ENCODE measurements at places on chromosomes 13 and 19.
A peak's percentile ranks its signal among the peaks of the same experiment; 100 is the strongest.

DNA sequence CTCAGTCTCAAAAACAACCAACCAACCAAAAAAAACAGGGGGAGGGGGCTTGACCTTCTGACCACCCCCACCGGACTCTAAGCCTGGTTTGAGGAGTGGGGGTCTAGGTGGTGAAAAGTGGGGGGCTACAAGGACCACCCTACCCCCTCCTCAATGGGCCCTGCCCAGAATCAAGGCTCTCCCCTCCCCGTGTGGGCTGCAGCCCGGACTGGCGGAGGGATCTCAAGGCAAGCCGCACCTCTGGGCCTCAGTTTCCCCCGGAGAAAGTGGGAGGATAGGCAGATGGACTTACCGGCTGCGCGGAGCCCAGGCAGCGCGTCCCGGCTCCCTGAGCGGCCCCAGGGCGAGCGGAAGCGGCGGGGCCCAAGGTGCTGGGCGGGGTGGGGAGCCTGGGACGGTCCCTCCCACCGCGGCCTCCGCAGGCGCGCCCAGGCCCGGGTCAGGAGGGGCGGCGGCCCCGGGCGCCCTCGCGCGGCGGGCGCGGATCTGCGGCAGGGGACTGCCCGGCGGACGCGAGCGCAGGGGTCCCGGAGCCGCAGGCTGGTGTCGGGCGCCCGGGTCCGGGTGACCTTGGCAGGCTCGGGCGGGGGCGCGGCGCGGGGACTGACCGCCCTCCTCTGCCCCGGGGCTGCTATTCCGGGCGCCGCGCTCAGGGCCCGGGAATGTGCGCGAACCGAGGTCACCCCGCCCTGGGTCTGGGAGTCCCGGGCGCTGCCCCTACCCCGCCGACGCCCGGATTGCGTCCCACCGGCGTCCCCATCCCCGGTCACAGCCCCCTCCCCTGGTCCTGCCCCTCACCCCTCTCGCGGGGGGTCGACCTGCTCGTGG lies at the start of gene ADAMTSL5:
Gene ADAMTSL5 (minus strand): TSS at position 349 of the 828 bp plus-strand sequence. CDS start 2,076 bp downstream, outside the sequence.
- DNase-seq: peak; percentile 59

- DNase-seq: no peak
Measured at GRCh38 chr19:43534305-43534815, 1.4 kb downstream of the ZNF575 start.

GRCh38 chr19:45304141-45304926 lies 18.3 kb downstream of the CKM start:
- DNase-seq: no peak

- no peak for DNase-seq
Measured at GRCh38 chr13:52319876-52320275, 86.1 kb downstream of the THSD1 start.

GRCh38 chr13:89878904-89879303 lies 1468.6 kb upstream of the MIR17HG start:
- DNase-seq: no peak

DNA sequence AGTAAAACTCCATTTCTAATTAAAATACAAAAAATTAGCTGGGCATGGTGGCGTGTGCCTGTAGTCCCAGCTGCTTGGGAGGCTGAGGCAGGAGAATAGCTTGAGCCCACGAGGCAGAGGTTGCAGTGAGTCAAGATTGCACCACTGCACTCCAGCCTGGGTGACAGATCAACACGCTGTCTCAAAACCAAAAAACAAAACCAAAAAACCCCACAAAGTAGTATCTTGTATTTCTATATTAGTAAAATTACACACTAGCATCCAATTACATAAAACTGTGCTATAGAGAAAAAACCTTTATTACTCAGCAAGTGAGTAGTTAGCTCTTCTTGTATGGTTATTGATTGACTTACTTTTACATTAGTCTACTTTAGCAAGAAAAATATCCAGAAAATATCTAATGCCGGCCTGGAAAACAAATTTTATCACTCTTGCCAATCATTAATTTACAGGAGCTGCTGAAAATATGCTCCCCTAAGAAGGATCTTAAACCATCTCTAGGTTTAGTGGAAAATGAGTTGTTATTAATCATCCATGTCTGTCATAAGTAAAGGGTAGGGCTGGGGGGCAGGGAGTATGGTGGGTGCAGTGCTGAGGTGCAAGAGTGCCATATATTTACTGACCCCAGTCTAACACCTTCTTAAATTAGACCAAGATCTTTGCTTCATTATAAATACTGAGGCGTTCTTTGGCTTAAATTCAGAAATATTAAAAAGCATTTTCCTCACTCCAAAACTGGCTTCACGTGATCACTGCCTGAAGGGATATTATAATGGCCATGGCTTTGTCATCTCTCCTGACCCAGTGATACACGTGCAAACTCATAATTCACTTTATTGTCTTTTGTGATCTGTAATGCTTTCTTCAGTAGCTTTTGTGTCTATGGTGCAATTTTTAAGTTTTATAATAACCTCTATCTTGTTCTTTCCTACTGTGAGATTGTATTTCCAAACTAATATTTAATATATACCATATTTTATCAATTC lies 44.1 kb downstream of the UBL3 start:
- no peak for DNase-seq

GRCh38 chr19:18194554-18195238 lies 1.7 kb downstream of the MPV17L2 start:
- no peak for DNase-seq

DNA sequence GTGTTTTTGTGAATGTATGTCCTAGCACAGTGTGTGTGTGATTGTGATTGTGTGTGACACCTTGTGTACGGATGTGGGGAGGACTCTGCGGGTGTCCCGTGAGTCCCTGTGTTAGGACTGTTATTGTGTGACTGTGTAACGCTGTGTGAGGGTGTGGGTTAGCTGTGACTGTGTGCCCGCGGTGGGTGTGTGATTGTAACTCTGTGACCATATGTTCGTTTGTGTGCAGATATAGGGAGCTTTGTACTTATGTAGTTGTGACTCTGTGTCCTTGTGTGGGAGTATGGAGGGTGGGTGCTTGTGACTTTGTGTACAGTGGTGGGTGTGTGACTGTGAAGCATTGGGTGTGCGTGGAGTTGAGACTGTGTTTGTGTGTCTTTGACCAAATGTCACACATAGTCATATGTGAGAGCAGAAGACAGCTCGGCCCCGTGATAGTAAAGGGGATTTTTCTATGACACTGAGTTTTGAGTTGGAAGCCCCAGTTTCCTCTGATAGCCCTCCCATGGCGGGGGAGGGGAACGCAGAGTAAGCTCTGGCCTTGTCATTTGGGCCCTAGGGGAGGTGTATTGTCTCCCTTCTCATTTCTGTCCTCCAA lies 949 bp upstream of the ZNF260 start:
- no peak for DNase-seq

DNA sequence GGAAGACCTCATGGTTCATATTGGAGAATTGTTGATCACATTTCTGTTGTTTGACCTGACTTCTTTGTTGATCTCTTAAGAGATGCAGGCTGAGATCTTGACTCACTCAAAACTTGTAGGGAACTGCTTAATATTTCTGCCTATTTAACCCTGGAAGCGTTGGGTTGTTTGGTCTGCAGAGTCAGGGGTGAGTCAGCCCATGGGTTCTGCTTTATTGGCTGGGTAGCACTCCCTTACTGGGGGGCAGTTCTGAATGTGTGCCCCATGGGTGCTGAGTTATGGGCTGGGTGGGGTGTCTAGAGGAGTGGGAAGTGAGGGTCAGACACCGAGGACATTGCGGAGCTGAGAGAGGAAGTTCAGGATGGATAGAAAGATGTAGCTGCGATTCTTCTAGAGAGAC lies 87.9 kb downstream of the LRCH1 start:
- DNase-seq: no peak

DNA sequence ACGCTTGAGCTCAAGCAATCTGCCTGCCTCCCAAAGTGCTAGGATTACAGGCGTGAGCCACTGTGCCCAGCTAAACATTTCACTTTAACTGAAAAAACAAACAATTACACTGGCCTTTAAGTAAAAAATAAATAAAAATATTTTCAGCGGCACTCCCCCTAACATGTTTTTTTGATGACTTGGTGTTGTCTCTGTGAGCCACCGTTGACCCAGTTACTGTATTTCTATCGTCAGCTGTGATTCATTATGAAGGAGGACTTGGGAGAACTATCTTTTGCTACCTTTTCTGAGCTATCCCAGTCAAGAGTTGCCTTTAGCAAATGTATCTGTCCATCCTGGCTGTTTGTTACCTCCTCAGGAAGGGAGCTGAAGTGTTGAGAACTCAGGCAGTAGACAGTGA lies 18.5 kb upstream of the C19orf33 start:
- no peak for DNase-seq

DNA sequence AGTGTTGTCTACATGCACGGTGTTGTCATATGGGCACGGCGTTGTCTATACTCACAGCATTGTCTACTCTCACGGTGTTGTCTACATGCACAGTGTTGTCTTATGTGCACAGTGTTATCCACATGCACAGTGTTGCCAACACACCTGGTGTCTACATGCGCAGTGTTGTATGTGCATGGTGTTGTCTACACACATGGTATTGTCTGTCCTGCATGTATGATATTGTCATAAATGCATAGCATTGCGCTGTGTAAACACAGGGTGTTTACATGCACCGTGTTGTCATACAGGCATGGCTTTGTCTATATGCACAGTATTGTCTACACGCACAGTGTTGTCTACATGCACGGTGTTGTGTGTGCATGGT lies 6.8 kb downstream of the ADPRHL1 start:
- DNase-seq: no peak

DNA sequence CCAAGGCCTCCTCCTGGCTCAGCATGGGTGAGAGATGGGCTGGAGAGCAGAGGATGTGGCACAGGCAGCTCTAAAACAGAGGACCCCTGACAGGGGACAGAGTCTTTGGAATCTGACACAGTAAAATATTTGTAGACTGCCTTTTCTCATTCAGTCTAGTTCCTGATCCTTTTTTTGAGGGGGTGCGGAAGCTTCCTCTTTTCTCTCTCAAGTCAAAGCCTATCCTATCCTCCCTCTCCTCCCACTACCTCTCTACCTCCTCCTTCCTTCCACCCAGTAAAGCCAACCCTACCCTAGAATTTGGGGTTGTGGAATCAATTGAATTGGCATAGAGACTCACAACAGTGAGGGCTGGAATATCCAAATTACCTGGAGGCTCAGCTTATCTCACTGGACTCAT lies 82.0 kb downstream of the TEX26 start:
- no peak for DNase-seq

- no peak for DNase-seq
Measured at GRCh38 chr19:31139871-31140505, 209.2 kb downstream of the TSHZ3 start.

DNA sequence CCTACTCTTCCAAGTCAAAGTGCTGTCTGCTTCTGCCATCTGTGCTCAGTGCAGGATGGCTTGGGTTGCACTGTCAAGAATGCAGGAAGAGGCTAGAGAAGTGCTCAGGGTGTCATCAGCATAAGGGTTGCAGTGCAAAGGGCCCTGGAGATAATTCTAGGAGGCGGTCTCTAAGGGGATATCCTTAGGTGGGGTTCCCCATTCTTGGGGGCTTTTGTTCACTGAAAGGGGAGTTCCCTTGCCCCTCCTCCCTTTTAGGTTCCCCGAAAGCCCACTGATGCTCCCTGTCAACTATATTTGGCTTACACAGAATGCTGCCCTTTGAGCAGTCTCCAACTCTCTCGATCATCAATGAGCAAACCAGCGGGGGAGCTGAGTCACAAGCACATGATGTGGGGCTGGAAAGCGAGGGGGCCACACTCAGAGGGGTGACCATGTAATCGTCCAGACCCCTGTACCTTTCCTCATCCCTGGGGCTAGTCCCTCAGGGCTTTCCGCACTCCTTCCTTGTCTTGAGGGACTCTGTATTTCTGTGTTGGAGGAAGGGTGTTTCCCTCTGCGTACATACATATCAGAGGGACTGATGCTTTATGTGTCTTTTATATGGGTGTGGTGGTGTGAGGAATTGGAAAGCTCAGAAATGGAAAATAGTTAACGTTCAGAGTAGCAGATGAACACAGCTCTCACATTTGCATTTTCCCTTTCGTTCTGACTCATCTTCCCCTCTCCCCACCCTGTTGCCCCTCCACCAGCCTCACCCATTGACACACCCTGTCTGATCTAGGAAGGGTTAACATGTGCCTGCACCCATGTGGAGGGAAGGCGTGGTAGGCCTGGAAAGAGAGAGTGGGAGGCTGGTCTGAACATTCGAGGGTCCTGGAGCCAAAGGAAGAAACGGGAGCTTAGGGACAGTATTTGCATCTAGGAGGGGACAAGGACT lies 6.7 kb downstream of the ZBTB32 start:
- no peak for DNase-seq

- no peak for DNase-seq
Measured at GRCh38 chr13:92187378-92187989, 789.1 kb downstream of the GPC5 start.

DNA sequence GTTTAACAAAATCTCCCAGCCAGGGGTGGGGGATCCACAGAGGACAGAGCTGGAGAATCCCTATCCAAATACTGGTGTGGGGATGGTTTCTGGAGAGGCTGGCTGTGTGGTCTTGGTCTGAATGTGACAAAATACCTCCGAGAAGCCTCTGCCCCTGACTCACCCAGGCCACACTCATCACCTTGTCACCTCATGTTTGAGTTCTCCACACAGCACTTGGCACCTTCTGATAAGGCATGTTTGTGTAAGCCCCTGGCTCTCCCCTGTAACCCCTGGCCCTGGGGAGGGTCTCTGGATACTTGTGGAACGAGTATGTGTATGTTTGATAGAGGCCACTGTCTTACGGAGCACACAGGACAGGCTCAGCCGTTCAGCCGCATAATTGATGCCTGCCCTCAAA lies 14.7 kb downstream of the TECR start:
- no peak for DNase-seq

- no peak for DNase-seq
Measured at GRCh38 chr13:110330491-110331011, 23.5 kb downstream of the COL4A2 start.

DNA sequence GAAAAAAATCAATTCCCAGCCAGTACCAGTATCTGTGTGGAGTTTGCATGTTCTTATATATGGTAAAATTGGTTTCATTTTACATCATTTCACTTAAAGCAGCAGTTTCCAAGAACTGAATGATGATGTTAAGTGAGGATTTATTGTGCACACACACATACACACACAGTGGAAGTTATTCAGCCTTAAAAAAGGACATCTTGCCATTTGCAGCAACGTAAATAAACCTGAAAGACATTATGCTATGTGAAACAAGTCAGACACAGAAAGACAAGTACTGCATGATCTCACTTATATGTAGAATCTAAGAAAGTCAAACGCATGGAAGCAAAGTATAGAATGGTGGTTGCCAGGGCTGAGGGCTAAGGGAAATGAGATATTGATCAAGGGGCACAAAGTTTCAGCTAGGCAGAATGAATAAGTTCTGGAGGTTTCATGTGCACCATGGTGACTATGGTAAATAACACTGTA lies 5.3 kb downstream of the SIGLECL1 start:
- DNase-seq: no peak

GRCh38 chr19:5260381-5260967 lies 80.1 kb downstream of the PTPRS start:
- no peak for DNase-seq

GRCh38 chr13:33722216-33722915 lies 95.6 kb upstream of the RFC3 start:
- no peak for DNase-seq
